Fibroblast of skin of left quadriceps (primary cell): ENCODE measurements at places on chromosomes 13 and 19.

- DNase-seq = no peak
These were observed 866 bp upstream of the LMO7 start for GRCh38 chr13:75635101-75635827.

DNA sequence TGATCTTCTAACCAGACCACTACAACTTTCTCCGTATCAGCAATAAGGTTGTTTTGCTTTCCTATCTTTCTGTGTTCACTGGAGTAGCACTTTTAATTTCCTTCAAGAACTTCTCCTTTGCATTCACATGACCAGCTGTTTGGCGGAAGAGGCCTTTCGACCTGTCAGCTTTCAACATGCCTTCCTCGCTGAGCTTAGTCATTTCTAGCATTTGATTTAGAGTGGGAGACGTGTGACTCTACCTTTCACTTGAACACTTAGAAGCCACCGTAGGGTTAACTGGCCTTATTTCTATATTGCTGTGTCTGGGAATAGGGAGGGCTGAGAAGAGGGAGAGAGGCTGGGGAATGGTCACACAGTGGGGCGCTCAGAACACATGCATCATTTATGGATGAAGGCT, 104.7 kb downstream of the TUBGCP3 start:
- no peak for DNase-seq

GRCh38 chr19:39595950-39596349, 6.4 kb upstream of the LGALS13 start:
- DNase-seq = no peak

- no peak for DNase-seq
These were observed 44.0 kb downstream of the SUGP2 start for GRCh38 chr19:18989316-18989715.

- no peak for DNase-seq
These were observed 11.2 kb downstream of the PPP6R1 start for GRCh38 chr19:55247621-55248099.

GRCh38 chr13:100549316-100549715, 39.3 kb downstream of the GGACT start:
- no peak for DNase-seq

DNA sequence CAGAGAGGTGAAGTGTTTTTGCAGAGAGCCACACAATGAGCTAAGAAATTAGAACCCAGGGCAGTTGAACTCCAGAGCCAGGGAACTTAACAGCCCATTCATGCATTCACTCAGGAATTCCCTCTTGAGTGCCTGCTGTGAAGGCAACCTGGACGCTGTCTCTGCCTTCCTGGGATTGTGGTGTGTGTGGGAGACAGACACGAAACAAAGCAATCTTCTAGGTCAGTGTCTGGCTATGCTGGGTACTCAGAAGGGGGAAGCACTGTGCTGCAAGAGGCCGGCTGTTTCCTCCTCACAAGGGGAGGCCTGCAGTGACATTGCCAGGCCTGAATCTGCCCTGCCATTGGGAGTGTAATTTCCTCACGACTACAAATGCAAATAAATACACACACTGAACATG, 9.7 kb downstream of the BCKDHA start:
- no peak for DNase-seq

DNA sequence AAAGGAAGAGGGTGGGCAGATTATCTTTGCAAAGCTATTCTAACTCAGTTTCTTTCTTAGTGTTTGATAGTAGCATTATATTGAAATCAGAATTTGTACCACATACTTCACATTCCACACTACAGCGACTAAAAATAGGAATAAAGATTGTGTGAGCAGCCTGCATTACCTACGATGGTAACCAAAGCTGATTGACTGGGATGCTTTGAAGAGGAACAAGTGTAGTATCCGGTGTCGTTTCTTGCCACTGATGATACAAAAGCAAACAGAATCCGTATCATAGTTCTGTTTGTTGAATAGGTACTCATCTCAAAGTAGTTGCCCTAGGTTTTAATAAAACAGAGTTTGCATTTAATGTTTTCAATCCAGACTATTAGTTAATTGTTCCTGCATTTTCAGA, 51.2 kb downstream of the FLT3 start:
- DNase-seq = no peak

GRCh38 chr13:108360139-108360538, 90.6 kb downstream of the TNFSF13B start:
- no peak for DNase-seq

DNA sequence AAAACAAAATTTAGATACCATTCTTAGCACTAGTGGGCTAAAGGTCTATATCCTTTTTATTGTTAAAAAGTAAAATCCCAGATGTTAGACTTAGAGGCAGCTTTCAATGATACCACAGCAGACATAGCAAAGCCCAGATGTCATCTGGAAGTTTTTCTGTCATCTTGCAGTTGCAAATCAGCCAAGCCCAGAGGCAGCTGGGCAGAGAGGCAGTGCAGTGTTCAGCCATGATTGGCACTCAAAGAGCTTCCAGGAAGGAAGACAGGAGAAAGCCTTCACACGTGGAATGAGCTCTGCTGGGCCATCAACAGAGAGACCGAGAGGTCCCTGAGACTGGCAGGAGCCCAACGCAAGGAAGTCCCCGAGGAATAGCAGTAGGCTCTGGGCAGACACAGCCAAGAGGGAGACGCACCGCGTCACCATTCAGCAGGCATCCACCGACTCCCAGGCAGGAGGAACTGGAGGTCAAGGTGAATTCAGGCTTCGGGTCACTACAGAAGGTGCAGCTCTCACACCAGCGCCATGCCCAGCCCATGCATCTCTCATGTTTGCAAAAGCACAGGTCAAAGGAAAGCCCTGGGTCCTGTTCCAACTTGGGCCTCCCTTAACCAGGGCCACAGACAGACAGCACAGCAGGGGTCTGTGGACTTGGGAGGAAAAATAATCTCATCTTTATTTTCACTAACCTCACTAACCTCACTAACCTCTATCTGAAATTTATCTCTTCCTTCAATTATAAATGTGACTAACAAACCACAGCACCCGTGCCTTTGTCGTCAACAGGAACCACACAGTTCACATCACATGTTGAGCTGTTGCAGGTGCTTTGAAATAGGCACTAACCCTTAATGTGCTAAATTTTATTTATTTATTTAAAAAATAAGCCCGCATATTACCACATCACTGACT, 54.9 kb downstream of the TUBGCP3 start:
- no peak for DNase-seq

DNA sequence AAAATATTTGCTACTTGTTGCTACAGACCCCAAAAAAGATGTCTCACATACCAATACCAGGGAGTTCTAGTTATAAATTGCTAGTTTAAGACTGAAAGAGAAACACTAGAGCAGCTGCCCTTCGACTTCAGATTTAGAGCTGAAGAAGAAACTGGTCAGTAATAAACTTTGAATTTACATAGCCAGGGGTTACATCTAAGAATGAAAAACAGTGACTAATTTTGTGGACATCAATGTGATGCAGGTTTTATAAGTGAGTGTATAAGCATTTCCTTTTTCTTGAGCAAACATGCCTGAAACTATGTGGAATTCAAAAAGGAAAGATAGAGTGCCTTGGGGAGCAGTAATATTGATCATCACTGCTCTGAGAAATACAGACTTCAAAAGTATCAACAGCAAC, 724.9 kb upstream of the MIR17HG start:
- no peak for DNase-seq

GRCh38 chr13:42836930-42837690, 55.7 kb downstream of the FAM216B start:
- peak; percentile 71 for DNase-seq

GRCh38 chr19:33249740-33250366, 24.2 kb upstream of the SLC7A10 start:
- DNase-seq = no peak

DNA sequence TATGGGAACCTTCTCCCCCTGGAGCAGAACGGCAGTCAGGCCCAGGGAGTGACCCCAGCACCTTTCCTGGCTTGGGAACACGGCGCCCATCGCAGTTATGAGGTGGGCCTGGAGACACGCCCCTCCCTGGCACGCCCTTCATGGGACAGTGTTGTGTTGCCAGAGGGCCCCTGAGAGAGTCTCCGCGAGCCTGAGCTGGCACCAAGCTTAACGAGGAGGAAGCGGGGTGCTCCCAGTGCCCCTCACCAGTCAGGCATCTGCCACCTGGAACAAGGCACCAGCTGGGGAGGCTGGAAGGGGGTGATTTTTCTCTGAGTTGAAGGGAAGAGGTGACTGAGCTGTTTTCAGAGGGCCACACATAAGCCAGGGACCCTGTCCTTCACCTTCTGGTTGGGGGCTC, 180.6 kb downstream of the KDM4B start:
- no peak for DNase-seq

DNA sequence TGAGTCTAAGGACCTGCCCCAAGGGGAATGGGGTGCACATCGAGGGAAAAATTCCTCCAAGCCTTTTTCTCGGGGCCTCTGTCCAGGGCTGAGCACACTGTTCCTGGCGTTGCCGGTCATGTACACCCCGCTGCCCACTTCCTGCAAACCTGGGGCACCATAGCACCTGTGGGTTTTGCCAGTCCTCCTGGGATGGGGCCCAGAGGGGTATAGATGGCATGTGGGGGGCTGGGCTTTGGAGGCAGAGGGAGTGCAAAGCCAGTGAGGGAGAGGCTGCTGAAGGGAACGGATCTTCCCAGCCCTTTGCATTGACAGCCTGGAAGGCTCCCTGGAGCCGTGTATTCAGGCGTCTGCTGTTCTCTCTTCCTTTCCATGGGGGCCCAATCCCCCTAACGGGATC, 187.3 kb downstream of the ZNF536 start:
- DNase-seq = no peak

GRCh38 chr13:50584856-50585580, 258.5 kb downstream of the DLEU7 start:
- DNase-seq = peak; percentile 78

GRCh38 chr13:44698066-44698465, 121.9 kb upstream of the TSC22D1 start:
- DNase-seq = no peak

DNA sequence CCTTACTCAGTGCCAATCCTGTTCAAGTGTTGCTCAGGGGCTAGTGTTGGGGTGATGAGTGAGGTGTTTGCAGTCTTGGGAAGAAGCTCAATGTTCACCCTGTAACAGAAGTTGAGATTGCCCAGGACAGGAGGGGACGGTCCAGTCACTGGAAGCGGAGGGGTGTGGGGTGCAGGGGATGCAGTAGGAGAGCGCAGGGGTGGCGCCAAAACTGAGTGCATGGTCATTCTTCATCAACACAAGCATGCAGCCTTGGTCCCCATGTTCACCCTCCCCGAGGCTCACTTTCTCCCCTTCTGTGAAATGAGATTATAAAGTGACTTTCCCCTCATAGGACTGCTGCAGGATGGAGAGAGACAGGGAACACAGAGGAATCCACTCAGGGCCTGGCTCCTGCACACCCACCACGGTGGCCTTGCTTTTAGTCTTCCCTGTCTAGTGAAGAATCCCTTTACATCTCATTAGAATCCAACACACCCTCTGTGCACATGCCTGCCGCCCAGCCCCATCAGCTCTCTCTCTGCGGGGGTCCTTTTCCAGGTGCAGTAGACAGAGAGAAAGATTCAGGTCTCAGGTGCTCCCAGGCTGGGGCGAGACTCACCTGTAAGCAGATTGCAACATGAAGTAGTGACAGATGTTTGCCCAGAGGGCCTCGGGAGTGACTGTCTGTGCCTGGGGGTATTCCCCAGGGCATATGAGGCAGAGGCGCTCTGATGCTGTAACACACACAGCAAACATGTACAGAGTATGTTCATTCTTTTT, 93.2 kb downstream of the TSHZ3 start:
- no peak for DNase-seq

- no peak for DNase-seq
These were observed 23.6 kb downstream of the DCAF15 start for GRCh38 chr19:13975870-13976269.

DNA sequence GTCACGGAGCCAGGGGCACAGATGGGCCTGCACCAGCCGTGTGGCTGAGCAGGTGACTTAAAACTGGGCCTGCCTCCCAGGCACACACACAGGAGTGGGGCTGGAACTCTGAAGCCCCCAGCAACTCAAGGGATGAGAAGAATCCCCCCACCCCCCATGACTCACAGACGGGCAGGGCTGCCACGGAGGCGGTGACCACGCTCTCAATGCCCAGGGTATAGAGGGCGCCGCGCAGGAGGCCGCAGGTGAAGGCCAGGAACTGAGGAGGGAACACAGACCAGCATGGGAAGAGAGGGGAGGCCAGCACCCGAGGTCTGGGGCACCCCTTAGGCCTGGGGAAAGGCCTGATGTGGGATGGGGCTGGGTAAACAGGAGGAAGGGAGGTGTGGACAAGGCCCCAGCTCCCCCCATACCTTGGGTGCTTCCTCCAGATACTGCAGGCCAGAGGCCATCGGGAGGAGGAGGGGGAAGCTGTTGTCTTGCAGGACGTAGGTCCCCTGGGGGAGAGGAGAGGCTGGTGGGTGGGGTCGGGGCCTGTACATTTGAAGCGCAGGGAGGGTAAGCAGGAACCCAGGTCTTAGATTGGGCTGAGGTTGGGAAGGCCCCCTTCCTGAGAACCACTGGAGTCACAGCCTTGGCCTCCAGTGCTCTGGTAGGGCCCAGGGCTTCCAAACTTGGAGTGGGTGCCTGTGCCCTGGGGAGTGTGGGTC, 3.1 kb upstream of the NKPD1 start:
- no peak for DNase-seq

DNA sequence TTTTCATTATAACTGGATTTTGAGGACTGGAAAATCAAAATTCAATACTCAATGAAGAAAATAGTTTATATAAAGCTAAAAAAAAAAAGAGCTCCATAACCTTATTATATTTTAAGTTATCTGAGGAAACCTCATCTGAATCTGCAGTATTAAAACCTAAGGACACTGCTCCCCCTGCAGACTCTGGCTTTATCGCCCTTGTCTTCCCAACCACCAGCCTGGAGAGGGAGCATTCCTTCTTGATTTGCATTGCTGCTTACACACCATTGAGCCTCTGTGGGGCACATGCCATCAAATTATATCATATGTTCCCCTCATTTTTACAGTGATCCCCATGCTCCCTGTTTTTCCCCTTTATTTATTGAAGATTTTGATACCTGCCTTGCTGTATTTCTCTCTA, 871.4 kb upstream of the GPC6 start:
- DNase-seq = no peak

GRCh38 chr19:30263830-30264381, 108.3 kb upstream of the ZNF536 start:
- no peak for DNase-seq

- DNase-seq = no peak
These were observed 99.4 kb upstream of the RNF113B start for GRCh38 chr13:98276486-98276885.
